ENCODE measurements at places on chromosomes 6 and 20.

DNA sequence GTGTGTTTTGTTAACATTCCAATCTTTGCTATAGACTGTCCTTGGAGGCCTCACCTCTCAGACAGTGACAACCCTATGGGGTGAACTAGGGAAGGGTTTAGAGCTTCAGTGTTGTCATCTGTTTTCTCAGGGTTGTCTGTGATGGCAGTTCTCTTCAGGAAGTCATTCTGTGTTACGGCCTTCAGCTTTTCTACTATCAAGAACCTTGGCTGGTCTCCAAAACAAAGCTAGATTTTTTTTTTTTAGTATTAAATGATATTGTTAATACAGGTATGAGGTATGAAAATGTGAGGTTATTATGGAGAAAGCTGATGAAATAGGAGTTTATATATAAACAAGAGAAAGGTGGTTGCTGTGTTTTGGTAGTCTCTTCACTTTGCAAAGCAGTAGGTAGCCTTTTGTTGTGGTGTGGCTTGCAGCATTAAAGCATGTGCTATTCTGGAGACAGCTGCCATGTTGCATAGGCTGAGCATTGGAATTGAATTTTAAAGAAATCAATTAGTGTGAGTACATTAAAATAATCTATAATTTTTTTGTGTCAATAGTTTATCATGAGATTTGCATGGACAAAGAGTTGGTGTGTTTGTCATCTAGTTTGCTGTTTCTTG is 162.6 kb downstream of the CARMIL1 start:
- DNase-seq, result no peak

DNA sequence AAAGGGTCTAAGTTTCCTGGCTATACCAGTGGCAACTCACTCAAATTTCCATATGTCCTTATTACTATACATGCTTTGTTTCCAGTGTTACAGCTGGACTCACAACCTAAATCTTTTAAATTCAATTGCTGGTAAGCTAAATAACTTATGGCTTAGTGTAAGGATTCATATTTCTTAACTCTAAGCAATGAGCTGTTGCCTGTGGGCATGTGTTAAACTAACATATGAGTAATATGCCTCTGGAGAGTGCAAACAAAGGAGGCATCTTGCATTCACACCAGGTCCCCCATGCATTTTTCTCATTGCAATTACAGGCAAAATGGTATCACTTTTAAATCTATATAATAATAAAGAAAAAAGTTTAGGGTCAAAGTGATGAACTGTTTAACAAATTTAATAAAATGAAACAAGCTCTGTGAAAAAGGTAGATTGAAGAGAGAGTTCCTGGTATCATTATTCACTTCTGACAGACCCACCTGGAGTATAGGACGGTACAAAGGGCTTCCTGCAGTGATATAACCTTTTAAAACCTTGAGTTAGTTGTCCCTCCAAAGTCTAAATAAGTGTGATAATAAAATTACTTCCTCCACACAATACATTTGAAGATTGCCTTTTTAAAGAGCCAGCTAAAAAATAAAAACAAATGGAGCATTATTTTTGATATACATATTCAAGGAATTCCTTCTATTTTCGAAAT is 57.6 kb upstream of the HMGCLL1 start:
- no peak for DNase-seq

DNA sequence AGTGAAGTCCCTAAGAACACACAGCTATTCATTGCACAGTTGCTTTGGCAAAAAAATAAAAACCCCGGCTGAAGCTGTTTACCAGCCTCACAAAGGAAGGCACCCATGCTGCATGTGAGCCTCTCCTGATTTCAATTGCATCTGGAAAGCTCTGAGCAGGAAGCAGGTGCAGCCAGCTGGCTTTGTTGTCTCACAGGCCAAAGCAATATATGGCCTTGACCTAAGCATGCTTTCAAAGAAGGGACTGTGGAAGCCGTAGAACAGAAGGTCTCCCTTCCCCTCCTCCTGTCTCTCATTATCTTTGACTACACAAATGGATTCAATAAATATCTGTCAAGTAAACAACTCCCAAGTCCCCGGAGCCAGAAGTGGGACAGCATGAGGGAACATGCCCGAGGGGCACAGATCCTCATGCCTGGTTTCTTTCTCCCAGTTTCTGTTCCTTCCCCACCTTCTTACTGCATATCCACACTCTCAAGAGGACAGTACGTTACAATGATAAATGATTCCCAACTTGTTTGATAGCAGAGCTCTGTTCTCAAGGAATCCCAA is 57.2 kb upstream of the PCSK2 start:
- DNase-seq, result peak; percentile 2

DNA sequence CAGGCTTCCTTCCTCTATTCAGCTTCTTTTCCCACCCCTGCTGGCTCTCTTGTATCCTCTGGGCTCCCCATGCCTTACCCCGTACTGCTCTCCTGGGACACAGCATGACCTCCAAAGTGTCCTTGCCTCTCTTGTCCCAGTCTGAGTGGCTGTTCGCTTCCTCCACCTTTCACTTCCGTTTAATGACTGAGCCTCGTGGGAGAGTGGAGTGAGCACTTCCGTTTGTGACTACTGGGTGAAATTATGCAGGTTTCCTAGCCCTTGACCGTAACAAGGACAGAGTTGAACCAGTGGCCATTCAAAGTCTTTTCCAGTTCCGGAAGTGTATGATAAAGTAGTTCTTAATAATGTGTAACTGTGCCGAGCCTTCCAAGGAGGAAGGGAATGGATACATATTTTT is 109.2 kb downstream of the ARID1B start:
- no peak for DNase-seq

DNA sequence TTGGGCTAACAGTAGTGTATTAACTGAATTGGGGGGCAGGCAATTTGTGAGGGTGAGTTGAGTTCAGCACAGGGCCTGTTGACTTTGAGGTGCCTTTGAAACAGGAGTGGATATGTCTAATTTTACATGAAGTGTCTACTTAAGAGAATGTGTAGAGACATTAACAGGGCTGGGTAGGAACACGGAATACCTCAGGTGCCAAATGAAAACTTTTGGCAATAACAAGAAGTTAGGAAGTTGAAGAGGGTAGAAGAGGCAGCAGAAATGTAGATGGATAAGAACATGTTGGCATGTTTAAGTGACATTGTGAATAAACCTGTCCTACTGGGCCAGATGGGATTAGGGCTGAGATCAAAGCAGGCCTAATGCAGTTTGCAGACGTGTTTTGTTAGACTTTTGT is 117.0 kb downstream of the SLC16A10 start:
- no peak for DNase-seq
